ENCODE measurements at places on chromosomes 7 and 10.

DNA sequence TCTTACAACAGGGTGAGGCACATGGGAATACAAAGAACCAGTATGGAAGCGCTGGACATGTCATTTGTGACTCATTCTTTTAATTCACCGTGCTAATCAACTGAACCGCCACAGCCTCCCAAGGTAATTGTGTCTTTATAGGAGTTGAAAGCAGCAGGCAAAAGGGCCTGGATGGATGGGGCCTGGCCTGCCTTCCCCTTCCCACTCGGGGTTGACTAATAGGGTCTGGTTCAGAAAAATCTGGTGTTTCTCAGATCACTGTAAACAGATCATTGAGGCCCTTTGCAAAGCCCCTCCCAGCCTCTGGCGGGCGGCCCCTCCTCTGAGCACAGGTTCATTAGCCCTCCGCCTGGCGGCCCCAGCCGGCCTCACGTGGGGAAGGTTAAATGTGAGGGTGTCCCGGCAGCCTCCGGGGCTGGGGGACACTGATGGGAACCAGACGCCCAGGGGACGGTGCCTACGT lies 100.8 kb downstream of the EBF3 start:
- DNase-seq, result no peak

DNA sequence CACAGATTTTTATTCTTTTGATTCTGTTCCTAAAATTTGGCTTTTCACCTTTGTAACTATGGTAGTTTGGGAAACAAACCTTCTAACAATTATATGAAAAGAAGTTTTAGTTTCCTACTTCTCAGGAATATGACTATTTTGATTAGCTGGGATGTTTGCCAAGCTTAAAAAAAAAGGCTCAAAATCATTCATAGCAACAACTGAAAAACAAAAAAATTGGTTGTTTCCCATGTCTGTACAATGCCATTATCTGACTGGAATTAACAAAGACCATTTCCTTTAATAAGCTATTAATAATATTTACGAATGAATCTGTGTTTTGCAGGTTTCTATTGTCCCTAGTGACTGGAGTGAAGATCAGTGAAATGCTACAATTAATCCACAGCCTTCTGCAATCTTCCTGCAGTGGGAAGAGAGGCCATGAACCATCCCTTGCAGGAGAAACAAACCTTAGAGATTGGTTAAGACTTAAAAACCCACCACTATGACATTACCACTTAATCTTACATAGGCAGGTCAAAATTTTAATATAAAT lies 4.2 kb downstream of the PURB start:
- no peak for DNase-seq

- no peak for DNase-seq
Observed at GRCh38 chr7:152596824-152597223, 79.1 kb downstream of the XRCC2 start.

GRCh38 chr7:23912065-23912464 lies 202.0 kb downstream of the STK31 start:
- DNase-seq, result no peak

- no peak for DNase-seq
Observed at GRCh38 chr7:36115448-36116321, 37.4 kb upstream of the EEPD1 start.

DNA sequence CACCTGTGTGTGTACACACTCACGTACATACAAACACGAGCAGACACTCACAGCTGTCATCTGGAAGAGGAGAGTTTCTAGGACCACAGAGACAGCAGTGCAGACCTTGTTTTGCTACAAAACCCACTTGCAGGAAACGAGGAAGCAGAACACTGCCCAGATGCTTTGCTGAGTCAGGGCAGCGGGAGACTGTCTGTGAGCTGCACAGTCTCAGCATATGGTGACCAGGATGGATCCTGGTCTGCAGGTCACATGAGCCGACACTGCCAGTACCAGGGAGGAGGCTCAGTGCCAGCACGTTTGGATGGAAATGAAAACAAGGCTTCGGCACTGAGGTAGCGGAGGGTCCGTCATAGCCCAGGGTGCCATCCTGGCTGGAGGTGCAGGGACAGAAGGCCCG lies 117.6 kb upstream of the DPP6 start:
- DNase-seq, result no peak

DNA sequence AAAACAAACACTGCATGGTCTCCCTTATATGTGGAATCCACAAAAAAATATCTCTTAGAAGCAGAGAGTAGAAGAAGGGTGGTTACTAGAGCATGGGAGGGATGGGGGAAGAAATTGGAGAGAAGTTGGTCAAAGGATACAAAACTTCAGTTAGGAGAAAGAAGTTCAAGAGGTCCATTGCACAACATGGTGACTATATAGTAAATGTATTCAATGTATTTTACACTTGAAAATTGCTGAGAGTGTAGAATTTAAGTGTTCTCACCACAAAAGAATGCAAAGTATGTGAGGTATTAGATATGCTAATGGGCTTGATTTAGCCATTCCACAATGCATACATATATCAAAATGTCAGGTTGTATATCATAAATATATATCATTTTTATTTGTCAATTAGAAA lies 232.0 kb upstream of the CELF2 start:
- DNase-seq, result no peak

- no peak for DNase-seq
Observed at GRCh38 chr7:42869131-42870020, 42.5 kb downstream of the C7orf25 start.

- no peak for DNase-seq
Observed at GRCh38 chr7:135958173-135958572, 19.0 kb downstream of the MTPN start.

GRCh38 chr7:83413424-83413823 lies 235.5 kb downstream of the SEMA3E start:
- no peak for DNase-seq

DNA sequence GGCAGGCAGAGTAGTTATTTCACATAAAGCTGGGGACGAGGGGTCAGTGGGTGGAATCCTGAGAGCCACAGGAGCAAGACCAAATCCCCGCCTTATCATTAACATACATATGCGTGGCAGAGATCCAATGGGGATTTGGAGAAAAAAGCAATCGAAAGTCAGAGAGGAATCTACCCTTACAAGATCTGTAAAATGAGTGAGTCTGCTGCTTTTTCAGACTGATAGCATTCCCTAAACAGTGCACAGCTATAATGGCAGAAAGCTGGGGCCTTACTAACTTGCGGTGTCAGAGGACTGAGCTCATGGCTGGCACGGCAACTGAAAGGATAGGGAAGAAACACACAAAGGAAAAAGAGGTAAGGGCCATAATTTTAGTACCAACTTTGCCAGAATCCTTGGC lies 25.0 kb downstream of the GPR22 start:
- no peak for DNase-seq

GRCh38 chr7:23022258-23022769 lies 8.4 kb upstream of the HYCC1 start:
- no peak for DNase-seq

GRCh38 chr10:70815504-70816219 lies at the start of gene SGPL1:
TSS of gene SGPL1 (plus strand) at chr10:70815948. CDS start at chr10:70816854, 906 bp downstream.
- peak; percentile 76 for DNase-seq

- no peak for DNase-seq
Observed at GRCh38 chr7:109136893-109137292, 567.2 kb downstream of the DNAJB9 start.

GRCh38 chr10:122407375-122408125 lies 33.0 kb downstream of the PLEKHA1 start:
- no peak for DNase-seq

DNA sequence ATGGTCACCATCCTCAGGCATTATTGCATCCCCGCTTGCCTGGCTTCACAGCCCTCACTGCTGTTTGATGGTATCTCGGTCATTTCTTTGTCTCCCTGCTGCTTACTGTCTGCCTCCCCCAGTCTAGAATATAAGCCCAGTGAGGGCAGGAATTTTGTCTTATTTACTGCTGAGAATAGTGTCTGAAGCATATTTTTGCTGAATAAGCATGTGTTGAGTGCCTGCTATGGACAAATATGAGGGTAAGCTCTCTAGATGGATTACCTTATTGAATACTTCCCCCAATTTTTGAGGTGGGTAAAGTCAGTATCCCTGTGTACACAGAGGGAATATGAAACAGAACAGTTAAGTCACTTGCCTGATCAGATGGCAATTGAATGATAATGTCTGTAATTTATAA lies 36.5 kb upstream of the CABCOCO1 start:
- no peak for DNase-seq

DNA sequence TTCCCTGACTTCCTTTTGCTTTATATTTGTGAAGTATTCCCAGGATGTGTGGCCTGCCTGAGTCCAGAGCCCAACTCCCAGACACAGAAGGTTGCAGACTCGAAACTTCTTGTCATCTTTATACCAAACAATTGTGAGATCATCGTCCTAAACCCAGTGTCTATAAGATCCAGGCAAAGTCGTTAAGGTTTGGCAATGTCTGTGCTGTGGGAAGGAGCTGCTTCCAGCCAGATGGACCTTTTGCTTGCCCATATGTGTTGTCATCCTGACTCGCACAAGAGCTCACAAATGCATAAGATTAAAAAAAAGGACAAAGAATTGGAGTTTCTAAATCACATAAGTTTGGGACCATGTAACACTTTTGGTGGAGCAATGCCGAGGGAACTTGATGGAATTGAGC lies 37.0 kb downstream of the WNT2 start:
- DNase-seq, result no peak

GRCh38 chr7:151174246-151175046 lies 7.0 kb upstream of the GBX1 start:
- DNase-seq, result no peak

- no peak for DNase-seq
Observed at GRCh38 chr10:62475551-62475950, 101.4 kb downstream of the ZNF365 start.

- DNase-seq, result no peak
Observed at GRCh38 chr7:91491868-91492267, 227.6 kb downstream of the FZD1 start.

GRCh38 chr7:84190016-84190705 lies 4.4 kb downstream of the SEMA3A start:
- no peak for DNase-seq

GRCh38 chr7:82810558-82811259 lies 352.0 kb downstream of the PCLO start:
- DNase-seq, result no peak

DNA sequence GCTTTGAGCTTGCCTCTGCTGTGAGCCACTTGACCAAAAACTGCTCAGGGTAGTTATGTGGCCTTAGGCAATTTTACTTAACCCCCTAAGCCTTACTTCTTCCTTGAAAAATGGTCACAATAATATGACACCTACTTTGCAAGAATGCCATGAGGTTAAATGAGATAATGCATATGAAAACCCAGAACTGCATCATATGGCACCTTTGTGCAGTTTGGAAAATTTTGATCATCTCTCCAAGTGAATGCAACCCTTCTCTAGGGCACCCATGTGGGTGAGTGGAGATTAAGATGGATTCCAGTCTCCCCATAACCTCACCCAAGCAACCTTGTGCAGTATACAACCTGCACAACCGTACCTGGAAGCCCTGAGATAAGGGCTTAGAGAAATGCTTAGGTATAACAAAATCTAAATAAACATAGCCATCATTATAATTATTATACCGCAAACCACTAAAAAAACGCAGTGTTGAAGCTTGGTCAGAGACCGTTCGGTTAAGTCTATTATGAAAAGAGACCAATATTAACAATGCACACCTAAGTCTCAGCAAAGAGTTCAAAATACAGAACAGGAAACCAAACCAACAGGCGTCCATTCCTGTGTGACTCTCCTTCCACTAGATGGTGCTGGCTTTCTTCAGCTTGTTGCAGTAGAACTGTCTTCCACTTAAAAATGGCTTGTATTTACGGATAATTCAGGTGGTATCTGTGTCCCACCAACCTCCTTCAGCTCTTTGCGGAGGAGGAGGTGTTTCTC lies 21.0 kb upstream of the ASB15 start:
- no peak for DNase-seq

- DNase-seq, result no peak
Observed at GRCh38 chr7:151663382-151664100, 143.8 kb upstream of the RHEB start.

- no peak for DNase-seq
Observed at GRCh38 chr7:158369290-158369689, 218.3 kb downstream of the PTPRN2 start.

GRCh38 chr10:1499359-1499957 lies 237.9 kb downstream of the ADARB2 start:
- DNase-seq, result no peak

GRCh38 chr7:147539685-147540084 lies 1050.9 kb upstream of the C7orf33 start:
- DNase-seq, result no peak

- DNase-seq, result no peak
Observed at GRCh38 chr10:126950401-126951105, 45.3 kb downstream of the DOCK1 start.

GRCh38 chr7:39624935-39625694 lies 1.7 kb downstream of the RALA start:
- DNase-seq, result no peak

- no peak for DNase-seq
Observed at GRCh38 chr7:159048656-159049055, 96.0 kb downstream of the VIPR2 start.

GRCh38 chr7:953547-954327 lies 743 bp downstream of the ADAP1 start:
- no peak for DNase-seq

GRCh38 chr7:141076377-141076776 lies 2.5 kb downstream of the TMEM178B start:
- no peak for DNase-seq

GRCh38 chr10:3980660-3981059 lies 195.7 kb upstream of the KLF6 start:
- no peak for DNase-seq

DNA sequence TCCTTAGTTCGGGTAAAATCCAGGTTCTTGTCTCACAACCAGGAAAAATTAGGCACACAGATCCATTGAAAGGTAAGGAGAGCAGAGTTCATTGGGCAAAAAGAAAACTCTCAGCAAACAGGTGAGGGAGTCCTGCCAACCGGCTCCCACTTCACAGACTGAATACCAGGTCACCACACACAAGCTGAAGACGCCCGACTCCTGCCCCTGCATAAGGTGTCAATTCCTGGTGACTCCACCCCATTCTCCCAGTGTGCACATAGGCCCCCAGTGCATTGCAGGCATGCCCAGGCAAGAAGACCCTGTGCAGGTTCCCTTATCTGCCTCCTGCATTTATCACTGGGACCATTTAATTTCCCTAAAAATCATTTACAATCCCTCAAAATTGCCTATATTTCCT lies 354.6 kb downstream of the LRRTM3 start:
- no peak for DNase-seq

GRCh38 chr7:107322015-107322414 lies 147.8 kb upstream of the GPR22 start:
- no peak for DNase-seq

DNA sequence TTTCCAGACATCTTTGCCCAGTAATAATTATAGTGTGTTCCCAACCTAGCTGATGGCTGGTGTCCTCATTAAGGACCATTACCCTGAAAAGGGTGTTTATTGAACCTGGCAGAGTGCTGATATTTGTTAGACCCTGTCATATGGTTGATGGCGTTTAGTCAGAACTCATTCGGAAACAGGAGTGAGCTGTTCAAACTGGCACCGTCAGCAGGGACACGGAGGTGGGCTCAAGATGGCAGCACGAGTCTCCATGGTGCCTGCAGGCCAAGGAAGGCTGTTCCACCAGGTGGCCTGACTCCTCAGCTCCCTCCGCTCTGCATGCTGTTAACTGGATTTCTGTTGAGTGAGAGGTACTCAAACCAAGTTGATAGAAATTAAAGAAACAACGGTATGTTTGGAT lies 589.1 kb upstream of the MGMT start:
- DNase-seq, result no peak

GRCh38 chr7:99106411-99106810 lies 37.5 kb downstream of the SMURF1 start:
- no peak for DNase-seq
